GM04503 (cell line): ENCODE measurements at places on chromosomes 7 and 10.

- no peak for DNase-seq
These were observed 18.5 kb downstream of the CSGALNACT2 start for GRCh38 chr10:43156590-43157341.

DNA sequence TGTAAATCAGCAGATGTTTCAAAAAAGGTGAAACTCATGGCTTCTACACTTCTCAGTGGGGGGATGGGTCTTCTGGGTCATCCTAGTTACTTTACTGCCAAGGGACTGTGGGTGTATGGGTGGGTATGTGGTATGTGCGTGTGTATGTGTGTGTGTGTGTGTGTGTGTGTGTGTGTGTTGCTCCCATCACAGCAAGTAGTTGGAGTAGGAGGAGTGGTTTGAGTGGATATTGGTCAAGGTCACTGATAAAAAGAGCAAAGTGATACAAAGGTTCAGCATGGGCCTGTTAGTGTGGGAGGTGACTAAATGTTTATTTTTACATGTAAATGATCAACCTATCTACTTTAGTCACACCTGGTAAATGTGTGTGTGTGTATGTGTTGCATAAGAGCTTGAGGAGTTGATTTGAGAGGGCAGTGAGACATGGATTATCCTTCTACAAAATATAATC is 11.8 kb upstream of the COBL start:
- no peak for DNase-seq

DNA sequence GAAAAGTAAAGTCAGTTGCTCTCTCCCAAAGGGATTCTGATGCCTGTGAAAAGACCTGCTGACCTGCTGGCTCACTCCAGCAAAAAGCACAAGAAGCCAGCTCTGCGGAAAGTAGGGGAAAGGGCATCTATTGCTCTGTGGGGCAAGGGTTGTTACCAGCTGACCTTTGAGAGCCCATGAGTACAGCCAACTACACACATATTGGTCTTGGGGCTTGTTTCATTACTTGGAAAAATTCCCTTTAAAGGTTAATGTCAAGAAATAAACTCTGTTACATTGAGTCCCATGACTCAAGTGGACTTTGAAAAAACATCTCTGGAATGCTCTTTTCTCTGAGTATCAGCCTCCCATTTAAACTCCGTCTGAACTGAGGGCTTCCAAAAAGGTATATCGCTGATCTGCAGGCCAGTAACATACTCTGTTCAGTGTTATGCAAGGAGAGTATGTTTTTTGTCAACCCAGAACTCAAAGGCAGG is 53.2 kb downstream of the PANK1 start:
- no peak for DNase-seq

DNA sequence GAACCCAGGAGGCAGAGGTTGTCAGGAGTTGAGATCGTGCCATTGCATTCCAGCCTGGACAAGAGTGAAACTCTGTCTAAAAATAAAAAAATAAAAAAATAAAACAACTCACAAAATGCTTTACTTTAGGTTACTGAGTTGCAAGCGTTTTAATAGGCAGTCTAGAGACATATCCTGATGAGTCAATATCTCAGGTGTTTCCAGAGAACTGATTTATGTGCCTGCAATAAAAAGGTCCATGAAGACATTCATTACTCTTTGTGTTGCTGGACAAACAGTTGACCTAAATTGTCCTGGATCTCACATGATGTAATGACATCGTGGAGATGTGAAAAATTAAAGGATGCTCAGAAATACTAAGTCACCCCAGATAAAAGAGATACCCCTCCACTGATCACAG is 31.5 kb downstream of the CDNF start:
- DNase-seq: no peak

DNA sequence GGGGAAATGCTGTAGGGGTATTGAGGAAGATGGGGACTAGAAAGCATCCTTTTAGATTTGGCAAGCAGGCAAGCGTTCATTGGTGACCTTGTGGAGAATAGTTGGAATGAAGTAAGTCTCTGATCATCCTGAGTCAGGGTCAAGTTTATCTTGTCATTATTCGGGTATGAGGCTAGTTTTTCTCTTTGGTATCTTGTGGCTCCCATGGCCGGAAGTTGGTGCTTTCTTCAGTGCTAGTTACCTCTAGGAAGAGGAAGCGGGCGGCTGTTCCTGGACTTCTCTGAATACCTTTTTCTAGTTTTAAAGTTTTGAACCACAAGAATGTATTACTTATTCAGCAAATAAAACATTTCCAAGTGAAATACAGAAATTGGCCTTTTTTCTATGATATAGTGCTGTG is 9.2 kb downstream of the CREM start:
- no peak for DNase-seq

DNA sequence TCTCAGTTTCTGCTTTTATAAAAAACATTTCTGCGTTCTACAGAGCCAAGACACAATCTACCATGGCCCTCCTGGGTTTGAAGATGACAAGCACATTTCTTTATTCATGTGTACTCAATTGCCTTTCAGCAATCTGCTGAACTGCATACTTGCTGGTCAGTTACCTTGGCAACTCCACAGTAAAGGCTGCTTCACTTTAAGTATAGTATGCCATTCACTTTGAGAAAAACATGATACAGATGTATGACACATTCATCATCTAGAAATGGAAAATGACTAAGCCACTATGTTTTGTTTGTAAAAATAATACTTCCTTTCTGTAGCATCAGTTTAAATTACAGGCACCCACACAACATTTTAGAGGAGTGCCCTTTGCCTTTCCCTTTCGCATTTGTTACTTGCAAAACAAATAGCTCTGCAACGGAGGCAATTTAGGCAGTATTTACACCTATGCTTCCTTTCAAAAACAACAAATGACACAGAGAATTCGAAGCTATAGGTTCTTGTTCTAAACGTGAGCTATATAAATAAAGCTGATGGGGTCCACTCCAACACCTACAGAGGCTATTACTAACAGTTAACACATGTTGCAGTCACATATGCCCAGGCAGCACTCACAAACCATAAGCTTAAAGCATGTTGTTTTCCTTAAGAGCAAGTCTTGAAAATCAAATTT is 23.5 kb downstream of the SGCE start:
- peak; percentile 51 for DNase-seq

- DNase-seq: no peak
These were observed 25.3 kb downstream of the GFRA1 start for GRCh38 chr10:116247691-116248090.

- no peak for DNase-seq
These were observed 79.6 kb downstream of the NHLRC2 start for GRCh38 chr10:113933894-113934532.

GRCh38 chr7:76282344-76283253 is 19.9 kb upstream of the HSPB1 start:
- no peak for DNase-seq
